ELF-1 (cell line): ENCODE measurements at places on chromosomes 3 and 15.

DNA sequence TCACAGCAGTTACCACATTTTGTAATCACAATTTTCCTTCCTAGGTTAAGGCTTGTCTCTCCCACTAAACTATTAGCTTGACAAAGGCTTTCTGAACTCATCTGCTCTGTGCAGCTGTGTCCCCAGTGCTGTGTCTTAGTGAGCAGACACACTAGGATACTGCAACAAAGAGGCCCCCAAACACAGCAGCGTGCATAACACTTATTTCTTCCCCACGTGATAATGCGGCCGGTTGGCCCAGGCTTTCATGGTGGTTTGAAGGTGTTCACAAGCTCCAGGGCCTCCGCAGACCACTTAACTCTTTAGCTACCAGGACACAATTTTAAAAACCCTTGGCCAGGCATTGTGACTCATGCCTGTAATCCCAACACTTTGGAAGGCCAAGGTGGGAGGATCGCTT lies 2.2 kb upstream of the HDAC11 start:
- peak; percentile 54 for DNase-seq

GRCh38 chr15:51833772-51834171 lies 4.3 kb downstream of the TMOD3 start:
- no peak for DNase-seq

DNA sequence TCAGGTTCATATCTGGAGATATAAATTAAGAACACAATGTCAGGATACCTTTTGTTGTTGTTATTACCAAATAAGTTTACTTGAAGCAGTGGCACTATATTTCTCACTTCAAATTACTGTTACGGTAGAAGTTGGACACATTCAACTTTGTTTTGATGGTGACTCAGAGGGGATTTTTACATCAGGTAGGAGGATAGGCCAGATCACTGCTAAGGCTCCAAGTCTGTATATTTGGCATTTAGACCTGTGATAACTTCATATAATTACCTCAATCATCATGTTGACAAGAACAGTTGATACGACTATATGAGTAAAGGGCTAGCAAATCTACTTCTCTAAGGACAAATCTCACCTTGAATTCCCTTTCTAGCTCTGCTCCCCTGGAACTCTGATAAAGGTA lies 15.6 kb downstream of the LZTFL1 start:
- DNase-seq, result no peak

DNA sequence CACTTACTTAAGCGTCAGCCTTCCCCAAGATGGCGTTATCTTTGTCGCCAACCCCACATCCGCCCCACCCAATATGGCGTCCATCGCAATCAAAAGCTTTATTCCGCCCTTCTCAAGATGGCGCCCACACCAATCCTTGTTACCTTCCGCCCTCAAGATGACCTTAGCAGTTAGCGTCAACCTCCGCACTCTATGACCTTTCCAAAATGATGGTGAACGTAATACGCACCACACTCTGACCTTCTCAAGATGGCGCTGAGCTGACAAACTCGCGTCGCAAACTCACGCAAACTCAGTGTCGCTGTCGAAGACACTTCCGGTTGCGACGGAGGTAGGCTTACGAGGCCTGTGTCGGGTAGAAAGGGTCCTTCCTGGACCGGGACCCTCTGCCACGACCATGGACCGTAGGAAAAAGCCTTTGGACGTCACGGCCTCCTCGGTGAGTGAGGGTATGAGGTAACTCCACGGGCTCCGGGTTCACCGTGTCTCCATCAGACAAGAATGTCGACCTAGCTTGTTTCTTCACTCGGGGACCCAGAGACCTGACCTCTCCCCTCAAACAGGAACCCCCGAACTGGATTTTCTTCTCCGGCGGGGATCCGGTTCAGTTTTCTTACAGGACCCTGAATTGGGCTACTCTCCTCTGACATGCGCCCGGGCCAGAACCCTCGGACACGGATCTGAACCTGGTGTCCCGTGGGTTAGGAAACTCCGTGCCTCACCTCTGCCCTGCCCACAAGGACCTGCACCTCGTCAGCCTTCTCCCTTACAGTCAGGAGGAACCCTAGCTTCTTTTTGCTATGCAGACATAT lies at the start of gene CCDC174:
Gene CCDC174, plus strand, starts transcription at position 323 of the 812 bp plus-strand sequence. Its CDS starts 75 bp downstream, at position 398.
- peak; percentile 99 for DNase-seq

- no peak for DNase-seq
Observed at GRCh38 chr3:166263460-166263859, 426.2 kb upstream of the BCHE start.

- DNase-seq, result no peak
Observed at GRCh38 chr3:99866261-99866761, 48.6 kb downstream of the CMSS1 start.

- DNase-seq, result no peak
Observed at GRCh38 chr3:197501496-197501878, 54.3 kb downstream of the BDH1 start.

DNA sequence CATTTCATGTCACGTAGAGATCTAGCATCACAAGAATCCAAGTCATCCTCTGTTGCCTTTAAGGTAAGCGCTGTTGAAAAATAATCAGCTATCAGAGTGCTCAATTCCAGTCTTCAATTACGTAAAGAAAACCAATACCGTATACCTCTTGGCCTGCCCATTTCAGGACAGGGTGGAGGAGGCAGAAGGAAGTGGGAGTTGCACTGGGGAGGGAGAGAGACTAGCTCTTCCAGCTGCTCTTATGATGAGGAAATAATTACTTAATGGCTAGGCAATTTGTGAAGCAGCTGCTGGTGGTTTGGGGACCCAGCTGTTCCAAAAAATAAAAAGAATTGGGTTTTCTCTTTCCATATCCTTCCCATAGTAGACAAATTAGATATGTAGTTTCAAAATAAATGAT lies 365.8 kb upstream of the MCTP2 start:
- DNase-seq, result no peak

DNA sequence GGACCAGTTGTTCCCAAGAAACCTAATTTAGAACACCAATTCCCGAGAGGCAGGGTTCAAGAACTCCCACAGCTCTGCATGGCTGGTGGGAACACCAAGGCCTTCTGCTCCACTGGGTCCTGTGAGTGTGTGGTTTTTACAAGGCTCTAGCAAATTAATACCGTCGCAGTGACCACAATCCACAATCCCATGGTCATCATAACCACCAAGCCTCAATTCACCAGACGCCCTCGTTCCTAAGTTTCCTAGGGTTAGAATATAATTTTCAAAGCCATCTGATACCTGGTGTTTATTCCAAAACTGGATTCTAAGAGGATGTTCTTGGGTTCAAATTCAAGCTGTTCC lies 114.9 kb upstream of the RPL32 start:
- DNase-seq, result no peak

- DNase-seq, result no peak
Observed at GRCh38 chr3:19931767-19932188, 2.2 kb downstream of the EFHB start.

- DNase-seq, result no peak
Observed at GRCh38 chr15:49621401-49621811, 558 bp downstream of the DTWD1 start.

GRCh38 chr3:122955916-122956692 lies 71.5 kb downstream of the SEMA5B start:
- no peak for DNase-seq

GRCh38 chr3:147358144-147358992 lies 48.0 kb downstream of the ZIC4 start:
- peak; percentile 14 for DNase-seq

- no peak for DNase-seq
Observed at GRCh38 chr3:143810166-143810952, 37.9 kb downstream of the SLC9A9 start.

DNA sequence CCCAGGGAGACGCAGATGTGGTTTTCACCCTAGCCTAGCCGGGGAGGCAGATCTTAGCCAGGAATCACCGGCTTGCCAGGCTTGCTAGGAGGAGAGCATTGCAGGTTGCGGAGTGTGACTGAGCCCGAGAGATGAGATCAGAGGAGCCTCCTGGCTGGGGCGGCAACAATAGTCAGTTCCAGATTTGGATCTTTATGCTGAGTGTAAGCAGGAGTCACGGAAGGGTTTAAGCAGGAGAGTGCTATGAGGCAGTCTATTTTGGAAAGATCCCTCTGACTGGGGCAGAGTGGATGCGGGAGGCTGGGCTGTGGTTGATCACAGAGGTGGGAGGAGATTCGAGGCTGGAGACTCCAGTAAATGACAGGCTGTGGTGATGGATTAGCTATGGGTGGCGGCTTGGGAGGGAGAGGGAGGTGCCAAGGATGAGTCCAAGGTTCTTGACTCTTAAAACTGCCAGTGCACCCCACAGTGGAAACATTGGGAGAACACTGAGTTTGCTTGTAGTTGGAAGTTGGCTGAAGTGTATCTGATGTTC lies 10.4 kb upstream of the BAHD1 start:
- DNase-seq, result peak; percentile 71

DNA sequence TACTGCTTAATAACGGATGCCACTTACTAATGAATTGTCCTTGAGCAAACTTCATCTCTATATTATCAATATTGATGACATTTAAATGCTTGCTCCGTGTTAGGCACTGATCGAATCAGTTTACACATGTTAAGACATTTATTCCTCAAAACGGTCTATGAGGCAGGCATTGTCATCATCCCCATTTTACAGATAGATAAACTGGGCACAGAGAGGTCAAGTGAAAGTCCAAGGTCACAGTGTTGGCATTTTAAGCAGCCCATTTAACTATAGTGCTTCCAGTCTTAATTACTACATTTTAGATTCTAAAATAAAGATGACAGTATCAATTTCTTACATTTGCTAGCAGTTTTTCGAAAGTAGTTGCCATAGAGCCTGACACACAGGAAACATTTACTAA lies 966 bp upstream of the ABI3BP start:
- DNase-seq, result no peak

GRCh38 chr3:19527746-19528145 lies 379.4 kb downstream of the KCNH8 start:
- no peak for DNase-seq

- DNase-seq, result no peak
Observed at GRCh38 chr15:100667405-100668347, 65.3 kb downstream of the ASB7 start.

DNA sequence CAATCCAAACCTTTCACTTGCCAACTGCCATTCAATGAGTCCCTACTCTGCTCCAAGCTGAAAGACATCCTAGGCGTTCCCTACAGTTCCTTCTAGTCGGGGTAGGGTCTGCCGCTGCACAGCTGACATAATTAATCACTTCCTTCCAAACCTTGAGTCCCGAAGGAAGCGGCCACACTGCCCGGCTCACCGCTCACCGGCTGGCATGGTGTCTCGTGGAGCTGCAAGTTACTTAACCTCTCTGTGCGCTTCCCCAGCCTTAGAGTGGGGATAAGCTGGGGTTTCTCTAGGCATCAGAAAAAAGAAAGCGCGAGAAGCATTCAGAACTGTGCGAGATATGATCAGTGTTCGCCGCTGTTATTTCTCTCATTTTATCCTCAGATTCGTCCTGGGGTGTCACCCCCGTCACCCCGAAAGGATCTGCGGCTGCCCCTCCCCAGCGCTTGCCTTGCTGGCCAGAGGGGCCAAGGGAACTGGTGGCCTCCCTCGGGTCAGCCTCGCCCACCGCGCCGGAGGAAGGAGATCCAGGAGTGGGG lies 748 bp downstream of the MRPS25 start:
- peak; percentile 38 for DNase-seq

- DNase-seq, result no peak
Observed at GRCh38 chr3:73499787-73500186, 125.0 kb downstream of the PDZRN3 start.

- peak; percentile 38 for DNase-seq
Observed at GRCh38 chr15:65354835-65355172, 23.0 kb downstream of the IGDCC3 start.

GRCh38 chr15:45203182-45203581 lies 15.4 kb upstream of the SHF start:
- DNase-seq, result no peak

GRCh38 chr3:153767601-153768560 lies 353.3 kb upstream of the ARHGEF26 start:
- DNase-seq, result no peak

DNA sequence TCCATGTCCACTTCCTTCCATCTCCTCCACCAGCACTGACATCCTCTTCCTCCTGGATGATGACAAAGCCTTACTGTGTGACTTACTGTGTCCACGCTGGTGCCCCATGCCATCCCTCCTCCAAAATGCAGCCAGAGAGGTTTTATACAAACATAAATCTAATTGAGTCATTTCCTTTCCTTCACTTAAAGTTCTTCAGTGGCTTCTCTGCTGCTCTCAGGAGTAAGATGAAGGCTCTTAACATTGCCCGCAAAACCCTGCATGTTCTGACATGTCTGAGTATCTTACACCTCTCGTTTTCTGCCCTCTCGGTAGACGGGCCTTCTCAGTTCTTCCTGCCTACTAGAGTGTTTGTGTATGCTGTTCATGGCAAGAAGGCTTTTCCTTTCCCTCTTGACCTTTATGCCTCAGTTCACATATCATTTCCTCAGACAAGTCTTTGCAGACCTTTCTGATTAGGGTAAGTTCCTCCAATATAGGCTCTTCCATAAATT lies 175.5 kb downstream of the CFAP20DC start:
- no peak for DNase-seq

GRCh38 chr15:70817266-70817665 lies 36.7 kb downstream of the LARP6 start:
- no peak for DNase-seq
